GM10248 (cell line): ENCODE measurements at places on chromosomes 3 and 15.

DNA sequence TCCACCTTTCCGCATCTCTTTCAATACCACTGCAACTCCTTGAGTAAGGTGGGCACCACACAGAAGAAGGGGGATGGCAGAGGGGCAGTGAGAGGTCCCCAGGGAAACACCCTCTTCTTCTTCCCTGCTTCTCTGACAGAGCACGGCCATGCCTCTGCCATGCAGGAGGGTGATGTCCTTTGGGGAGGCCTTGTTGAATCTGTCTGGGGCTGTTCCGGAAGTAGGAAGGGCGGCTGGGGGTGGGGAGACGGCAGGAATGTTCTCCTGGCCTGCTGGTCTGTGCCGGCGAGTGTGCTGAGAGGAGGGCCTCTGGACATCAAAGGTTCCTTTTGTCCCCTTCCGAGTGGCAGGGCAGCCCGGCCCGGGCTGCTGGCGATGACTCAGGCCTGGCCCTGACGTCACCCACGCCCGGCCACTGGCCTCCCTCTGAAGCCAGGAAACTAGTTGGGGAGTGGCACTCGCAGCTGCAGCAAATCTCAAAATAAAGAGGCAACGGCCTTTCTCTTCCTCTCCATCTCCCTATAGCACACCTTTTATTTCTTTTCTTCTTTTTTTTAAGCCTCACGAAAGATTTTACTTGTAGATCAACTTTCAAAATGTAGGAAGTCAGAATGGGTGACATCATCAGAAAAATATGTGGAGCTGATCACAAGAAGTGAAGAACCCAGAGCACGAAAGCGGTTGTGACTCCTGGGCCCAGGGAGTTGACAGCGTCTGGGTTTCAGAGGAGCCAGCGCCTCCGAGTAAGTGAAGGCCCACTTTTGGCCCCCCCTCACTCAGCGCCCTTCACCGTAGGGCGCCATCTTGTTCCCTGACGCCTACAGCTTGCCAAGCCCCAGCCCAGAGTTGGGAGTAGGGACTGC is at the start of gene ZBTB38:
Gene ZBTB38, plus strand, starts transcription at position 443 of the 863 bp plus-strand sequence. CDS start 73,885 bp downstream, outside the sequence.
- DNase-seq: peak; percentile 38

- no peak for DNase-seq
Measured at GRCh38 chr3:69542089-69542804, 156.4 kb upstream of the FRMD4B start.

GRCh38 chr3:144523396-144523795 is 551.8 kb downstream of the DIPK2A start:
- DNase-seq: no peak

GRCh38 chr15:25474251-25474650 is 35.4 kb upstream of the UBE3A start:
- DNase-seq: no peak

DNA sequence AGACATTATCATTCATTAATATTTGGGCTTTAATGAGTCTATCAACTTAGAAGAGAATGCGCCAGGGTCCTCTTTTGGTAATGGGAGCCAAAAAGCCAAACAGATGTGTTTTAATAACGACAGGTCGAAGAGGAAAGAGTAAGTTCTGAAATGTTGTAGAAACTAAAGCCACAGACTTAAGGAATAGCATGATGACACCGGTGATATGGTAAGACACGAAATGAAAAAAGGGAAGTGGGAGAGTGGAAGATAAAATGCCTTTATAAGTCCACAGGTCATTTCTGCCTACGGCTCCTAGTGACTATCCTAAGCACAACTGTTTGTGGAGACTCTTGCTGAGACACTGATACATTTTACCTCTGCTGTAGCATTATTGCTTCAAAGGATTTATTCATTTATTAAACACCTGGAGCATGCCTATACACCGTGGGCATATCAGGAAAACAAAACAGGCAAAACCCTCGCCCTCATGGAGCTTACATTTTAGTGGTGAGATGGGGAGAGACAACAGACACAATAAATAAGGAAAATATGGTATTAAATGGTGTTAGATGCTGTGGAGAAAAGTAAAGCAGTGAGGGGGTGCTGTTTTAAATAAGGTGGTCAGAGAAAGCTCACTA is 11.7 kb upstream of the CD47 start:
- no peak for DNase-seq

DNA sequence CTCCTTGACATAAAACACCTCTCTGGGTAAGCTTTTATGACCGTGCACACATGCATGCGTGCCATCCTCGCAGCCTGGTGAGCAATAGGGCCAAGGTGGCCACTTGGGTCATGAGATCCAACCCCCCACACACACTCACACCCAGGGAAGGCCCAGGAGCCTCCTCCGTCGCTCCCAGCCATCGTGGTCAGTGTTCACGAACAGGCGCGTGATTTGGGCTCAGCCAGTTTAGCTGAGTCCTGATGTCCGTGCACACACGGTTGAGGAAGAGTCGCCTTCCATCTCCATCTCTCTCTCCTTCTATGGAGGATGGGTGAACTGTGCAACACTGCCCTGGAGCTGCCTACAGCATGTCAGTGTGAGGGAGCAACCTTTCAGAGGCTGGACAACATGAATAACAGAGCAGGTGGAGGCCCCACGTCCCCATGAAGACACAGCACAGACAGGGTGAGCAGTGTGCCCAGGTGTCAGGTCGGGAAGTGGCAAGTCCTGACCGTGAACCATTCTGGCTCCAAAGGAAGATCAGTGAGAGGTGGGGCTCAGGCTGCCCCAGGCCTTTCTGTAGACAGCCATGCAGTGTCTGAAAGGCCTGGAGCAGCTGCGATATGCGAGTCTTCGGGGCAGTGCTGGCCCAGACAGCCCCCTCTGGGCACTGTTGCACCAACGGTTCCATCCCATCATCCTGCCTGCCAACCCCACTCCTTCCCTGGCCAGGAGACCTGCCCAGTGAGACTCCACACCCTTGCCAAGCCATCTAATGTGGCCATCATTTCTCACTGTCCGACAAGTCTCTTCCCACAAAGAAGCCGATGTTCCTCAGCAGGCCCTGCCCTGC is 253.4 kb downstream of the OCA2 start:
- no peak for DNase-seq
